ENCODE measurements at places on chromosomes 12 and 14. TPM values are rescaled to one million over a fixed set of nuclear protein-coding genes. Genes with fewer than 3 reads are reported as not detected.

DNA sequence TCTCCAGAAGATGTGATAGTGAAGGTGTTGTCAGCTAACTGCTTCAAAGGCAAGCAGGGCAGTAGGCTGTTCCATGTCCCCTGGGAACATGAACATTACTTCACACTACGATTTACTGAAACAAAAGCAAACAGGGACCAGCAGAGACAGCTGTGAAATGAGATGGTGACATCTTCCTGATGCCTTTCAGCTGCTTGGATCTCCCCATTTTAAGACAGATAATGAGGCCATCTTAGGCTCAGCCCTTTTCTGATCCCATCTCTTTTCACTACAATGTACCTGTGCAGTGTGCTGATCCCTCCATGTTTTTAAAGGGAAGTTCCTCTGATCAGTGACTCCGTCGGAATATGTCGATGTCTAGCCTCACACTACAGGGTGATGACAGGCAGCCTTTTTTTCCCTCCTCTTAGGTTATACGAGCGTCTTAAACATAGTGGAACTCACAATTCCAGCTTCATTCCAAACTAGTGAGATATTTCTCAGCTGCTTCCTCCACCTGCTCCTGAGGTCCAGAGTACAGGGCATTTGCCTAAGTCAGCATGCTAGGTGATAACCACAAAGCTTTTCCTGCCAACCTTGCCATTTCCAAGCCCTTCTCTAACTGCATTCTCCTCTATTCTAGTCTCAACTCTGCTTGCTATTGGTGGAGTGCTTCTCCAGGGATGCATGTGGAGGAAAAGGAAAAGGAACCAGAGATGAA is 87.6 kb upstream of the EGLN3 start:
- ATAC-seq = no peak

The MNAT1 gene
- total RNA-seq = 29.9 TPM

- ATAC-seq = no peak
Observed at GRCh38 chr14:33777681-33778080, 173.2 kb downstream of the EGLN3 start.

- ATAC-seq = no peak
Observed at GRCh38 chr14:66643344-66643743, 135.4 kb downstream of the GPHN start.

DNA sequence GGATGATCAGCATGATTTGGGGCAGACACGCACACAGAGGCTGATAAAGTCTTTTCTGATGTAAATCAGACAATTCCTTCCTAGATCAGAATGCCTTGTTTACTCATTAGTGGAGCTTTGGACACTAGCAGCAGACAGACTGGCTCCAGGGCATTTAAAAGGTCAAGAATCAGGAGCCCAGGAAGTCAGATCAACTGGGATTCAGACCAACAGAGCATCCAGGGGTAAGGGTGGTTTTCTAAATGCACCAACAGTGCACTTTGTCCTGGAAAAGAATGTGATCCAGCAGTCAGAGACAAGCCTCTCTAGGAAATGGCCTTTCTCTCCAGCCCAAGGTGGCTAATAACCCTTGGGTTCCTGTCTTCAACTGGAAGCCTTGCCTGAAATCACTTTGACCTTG is 405.3 kb downstream of the MED13L start:
- ATAC-seq = no peak

- no peak for ATAC-seq
Observed at GRCh38 chr12:130335517-130336392, 1.9 kb upstream of the PIWIL1 start.

The TRAF3 gene
- 61.7 TPM for total RNA-seq

DNA sequence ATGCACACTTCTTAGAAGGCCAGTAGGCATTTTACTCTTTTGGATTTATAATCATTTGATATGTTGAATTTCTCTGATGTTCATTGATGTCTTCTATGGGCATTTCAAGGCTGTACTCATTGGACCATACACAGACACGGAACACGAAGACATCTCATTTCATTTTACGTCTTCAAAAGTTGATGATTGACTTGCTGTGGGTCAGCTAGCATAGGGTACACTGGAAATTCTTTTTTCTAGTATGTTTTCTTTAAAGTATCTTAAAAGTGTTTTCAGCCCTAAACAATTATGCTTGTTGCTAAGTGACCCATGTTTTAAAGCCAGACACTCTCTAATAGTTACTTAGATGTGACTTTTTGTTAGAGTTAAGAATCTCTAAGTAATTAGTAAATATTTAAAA is 16.3 kb downstream of the TRHDE start:
- ATAC-seq = no peak

The PLBD1 gene
- total RNA-seq = not detected

The RPGRIP1 gene
- total RNA-seq = not detected

GRCh38 chr12:55142669-55143565 is 16.7 kb downstream of the OR9K2 start:
- peak; percentile 37 for ATAC-seq

The TMEM30B gene
- total RNA-seq = 0.77 TPM

DNA sequence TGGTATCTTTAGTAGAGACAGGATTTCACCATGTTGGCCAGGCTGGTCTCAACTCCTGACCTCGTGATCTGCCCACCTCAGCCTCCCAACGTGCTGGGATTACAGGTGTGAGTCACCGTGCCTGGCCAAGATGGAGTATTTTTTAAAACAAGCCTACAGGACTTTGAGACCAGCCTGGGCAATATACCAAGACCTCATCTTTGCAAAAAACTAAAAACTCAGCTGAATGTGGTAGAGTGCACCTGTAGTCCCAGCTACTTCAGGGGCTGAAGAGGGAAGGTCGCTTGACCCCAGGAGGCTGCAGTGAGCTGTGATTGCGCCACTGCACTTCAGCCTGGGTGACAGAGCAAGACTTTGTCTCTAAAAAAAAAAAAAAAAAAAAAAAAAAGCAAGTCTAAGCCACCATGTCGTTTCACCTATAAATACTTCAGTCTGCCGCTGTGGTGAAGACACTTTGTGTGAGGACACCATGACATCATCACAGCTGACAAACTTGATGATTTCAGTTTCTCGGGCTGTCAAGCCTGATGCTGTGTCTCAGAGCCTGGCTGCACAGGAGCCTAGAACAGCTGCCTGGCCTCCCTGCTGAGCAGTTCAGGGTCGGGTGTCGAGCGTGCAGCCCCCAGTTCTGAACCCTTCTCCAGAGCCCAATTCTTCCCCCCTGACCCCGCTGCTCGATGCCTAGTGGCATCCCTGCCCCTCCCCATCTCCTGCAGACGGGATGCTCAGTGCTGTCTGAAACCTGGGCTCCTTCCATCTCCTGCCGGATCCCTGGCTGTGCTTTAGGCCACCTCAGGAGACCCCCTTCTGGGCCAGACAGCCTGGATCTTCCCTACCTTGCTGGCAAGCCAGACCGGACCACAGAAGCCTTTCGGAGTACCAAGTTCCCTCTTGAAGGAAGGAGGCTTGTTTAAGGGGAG is 119.2 kb upstream of the EVL start:
- peak; percentile 58 for ATAC-seq

The ART4 gene
- not detected for total RNA-seq

DNA sequence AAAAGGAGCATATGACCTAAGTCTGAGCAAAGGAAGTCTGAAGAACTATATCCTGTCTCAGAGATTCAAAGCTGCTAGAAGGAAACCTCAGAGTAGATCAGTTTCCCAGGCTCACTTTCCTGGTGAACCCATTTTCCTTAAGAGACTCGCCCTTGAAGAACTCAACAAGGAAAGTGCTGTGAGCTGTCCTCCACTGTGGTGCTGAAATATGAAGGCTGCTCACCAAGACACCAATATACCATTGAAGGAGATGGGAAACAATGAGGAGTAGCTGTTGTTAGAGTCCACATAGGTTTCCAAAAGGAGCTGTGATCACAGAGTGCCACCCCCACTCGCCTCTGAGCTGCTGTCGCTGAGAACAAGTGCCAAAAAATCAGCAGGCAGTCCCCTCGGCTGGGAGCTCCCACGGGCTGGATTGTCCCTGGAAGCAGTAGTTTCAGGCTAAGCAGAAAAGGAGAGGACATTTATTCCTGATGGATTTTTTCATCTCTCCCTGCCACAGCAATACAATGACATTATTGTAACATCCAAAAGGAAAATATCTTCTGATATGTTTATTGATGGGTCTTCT is 282.1 kb downstream of the RPS29 start:
- ATAC-seq = no peak

GRCh38 chr14:97178781-97179180 is 381.6 kb downstream of the VRK1 start:
- ATAC-seq = peak; percentile 70

- ATAC-seq = peak; percentile 10
Observed at GRCh38 chr12:89672589-89672979, 36.1 kb downstream of the ATP2B1 start.

The OR10G3 gene
- total RNA-seq = not detected

DNA sequence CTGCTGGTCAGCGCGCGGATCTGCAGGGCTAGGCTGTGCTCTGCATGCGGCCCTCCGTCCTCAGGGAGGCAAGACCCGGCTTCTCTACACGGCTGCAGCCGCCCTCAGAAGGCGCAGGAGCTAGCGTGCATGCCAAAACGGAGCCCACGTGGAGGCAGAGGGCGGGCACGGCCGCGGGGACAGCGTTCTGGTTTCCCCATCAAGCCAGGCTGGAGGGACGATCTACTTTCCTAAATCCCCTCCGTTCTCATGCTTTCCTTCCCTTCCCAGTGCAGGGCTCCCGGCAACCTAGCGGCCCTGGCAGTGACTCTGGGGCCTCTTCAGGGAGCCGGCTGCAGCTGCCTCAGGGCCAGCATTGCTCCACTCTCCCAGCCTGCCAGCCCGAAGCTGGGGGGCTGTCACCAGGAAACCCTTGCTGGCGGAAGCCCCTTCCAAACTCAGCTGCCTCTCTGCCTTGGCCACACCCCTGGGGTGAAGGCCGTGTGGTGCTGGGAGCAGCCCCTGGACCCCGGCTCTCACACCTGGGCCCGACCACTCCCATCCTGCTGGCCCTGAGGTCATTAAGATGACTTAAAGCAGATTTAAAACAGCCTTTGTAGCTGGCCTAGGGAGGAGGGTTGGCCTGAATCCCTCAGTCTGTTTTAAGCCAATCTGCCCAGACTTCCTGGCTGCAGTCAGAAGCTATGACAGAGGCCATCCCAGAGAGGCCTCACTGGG is 9.2 kb upstream of the GOLGA3 start:
- ATAC-seq = no peak

DNA sequence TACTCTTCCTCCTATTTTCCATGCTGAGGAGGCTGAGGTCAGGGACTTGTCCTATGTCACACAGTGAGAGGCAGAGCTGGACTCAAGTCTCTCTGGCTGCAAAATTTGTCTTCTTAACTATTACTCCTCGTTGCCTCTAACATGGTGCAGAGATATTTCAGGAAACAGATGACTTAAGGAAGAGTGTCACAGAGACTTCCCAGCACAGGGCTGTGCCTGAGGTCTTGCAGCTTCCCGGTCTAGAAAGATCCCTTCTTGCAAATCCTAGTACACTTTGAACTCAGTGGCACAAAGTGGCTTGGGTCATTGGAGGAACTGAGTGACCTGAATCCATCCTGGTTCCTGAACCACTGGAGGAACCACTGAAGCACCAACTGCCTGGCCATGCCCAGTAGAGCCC is 17.1 kb upstream of the RBM19 start:
- no peak for ATAC-seq

DNA sequence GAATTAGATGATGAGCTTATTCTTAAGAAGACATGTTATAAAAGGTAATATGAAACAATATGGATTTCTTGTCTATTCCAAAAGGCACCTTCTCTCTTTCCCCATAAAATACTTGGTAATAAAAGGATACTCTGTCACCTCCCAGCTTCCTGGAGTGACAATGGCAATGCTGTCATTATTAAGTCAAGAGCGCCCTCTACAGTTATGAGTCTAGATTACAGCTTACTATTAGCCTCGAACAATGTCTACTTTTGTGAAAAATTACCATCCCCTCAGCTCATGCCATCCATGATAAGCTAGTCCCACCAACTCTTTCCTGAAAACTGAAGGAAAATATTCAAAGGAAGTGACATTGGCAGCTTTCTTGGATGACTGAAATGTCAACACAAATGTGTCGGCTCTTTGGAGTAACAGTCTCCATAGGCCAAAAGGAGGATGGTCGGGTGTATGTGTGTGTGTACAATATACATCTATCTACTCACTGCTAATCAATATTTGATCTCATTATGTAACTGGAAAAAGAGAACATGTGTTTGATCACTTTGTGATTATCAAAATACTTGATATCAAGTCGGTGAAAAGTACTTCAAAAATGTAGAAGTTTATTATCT is 48.7 kb upstream of the CDKN3 start:
- peak; percentile 35 for ATAC-seq

GRCh38 chr12:42910656-42911055 is 321.1 kb upstream of the PRICKLE1 start:
- no peak for ATAC-seq

The TMCC3 gene
- total RNA-seq = 1.0 TPM

- no peak for ATAC-seq
Observed at GRCh38 chr12:3564411-3564810, 73.4 kb downstream of the PRMT8 start.

The GOLT1B gene
- 39.1 TPM for total RNA-seq

- ATAC-seq = peak; percentile 71
Observed at GRCh38 chr14:77067632-77068516, 30.2 kb upstream of the CIPC start.

GRCh38 chr12:124490584-124491305 is 76.7 kb downstream of the NCOR2 start:
- ATAC-seq = no peak

The KLHL33 gene
- 0.11 TPM for total RNA-seq

DNA sequence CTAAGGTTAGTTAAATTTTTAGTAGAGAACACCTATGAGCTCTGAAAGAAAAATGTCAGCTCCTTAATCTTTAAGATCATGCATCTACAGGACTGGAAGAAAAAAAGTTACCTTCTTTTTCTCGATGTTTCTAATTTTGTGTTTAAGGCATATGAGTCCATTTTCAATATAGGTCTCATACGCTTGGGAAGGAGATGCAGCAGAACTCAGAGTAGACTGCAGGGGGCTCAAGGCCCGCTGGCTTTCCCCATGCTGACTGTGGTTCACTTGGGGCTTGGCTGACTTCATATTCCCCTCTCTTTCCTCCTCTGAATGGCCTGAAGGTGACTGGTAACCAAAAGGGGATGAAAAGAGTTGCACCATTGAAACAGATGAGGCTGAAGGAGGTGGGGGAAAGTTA is 1.5 kb downstream of the CAPRIN2 start:
- no peak for ATAC-seq

The NRXN3 gene
- total RNA-seq = not detected

GRCh38 chr12:56634242-56634836 is 4.2 kb upstream of the BAZ2A start:
- ATAC-seq = no peak

DNA sequence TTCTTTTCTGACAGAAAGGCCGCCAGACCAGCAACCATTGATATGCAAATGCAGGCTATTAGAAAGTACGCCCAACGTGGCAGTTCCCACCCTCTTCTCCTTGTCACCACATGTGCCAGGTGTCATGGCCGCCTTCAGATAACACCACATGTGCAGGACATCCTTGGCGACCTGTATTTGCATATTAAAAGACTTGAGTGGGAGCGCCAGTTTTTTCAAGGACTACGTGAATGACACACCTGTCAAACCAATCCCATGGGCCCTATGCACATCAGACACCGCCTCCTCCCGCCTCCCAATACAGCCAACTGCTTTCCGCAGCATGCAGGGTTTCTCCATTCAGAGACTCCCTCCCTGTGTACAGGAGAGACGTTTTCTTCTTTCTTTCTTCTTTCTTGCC is 318.6 kb upstream of the FAR2 start:
- ATAC-seq = no peak

- no peak for ATAC-seq
Observed at GRCh38 chr14:68167383-68168087, 348.0 kb downstream of the RAD51B start.

The SLC8A3 gene
- 2.0 TPM for total RNA-seq

Data from activated T-helper 17 cell treated with anti-CD3 and anti-CD28 coated beads, Interleukin-2, amount 50 U/mL, for 72 hours (primary cell).